ENCODE measurements at places on chromosomes 16 and 17. TPM values are rescaled to one million over a fixed set of nuclear protein-coding genes. Genes with fewer than 3 reads are reported as not detected.

GAS7 gene
- 18.5 TPM for polyA plus RNA-seq

CD300E gene
- polyA plus RNA-seq: not detected

HS3ST4 gene
- polyA plus RNA-seq: not detected

PYDC1 gene
- not detected for polyA plus RNA-seq

LPO gene
- not detected for polyA plus RNA-seq

CACNG1 gene
- not detected for polyA plus RNA-seq

HBQ1 gene
- polyA plus RNA-seq: not detected

XAF1 gene
- polyA plus RNA-seq: 19.8 TPM

HSD17B1 gene
- 1.1 TPM for polyA plus RNA-seq

C17orf107 gene
- polyA plus RNA-seq: 0.28 TPM

EVPL gene
- polyA plus RNA-seq: not detected

GRAP gene
- polyA plus RNA-seq: 34.7 TPM

NAGLU gene
- 16.6 TPM for polyA plus RNA-seq

SPATA22 gene
- polyA plus RNA-seq: not detected

CXCL16 gene
- polyA plus RNA-seq: 0.15 TPM

TMEM238L gene
- polyA plus RNA-seq: not detected

PABPN1L gene
- not detected for polyA plus RNA-seq

DOC2B gene
- polyA plus RNA-seq: not detected

CCL8 gene
- not detected for polyA plus RNA-seq

IRX6 gene
- not detected for polyA plus RNA-seq

CIAO2B gene
- 241 TPM for polyA plus RNA-seq

TMEM107 gene
- polyA plus RNA-seq: 29.5 TPM

ST6GALNAC1 gene
- not detected for polyA plus RNA-seq

CX3CL1 gene
- 0.18 TPM for polyA plus RNA-seq

SPNS2 gene
- polyA plus RNA-seq: 0.53 TPM

HOXB1 gene
- not detected for polyA plus RNA-seq

NKD1 gene
- not detected for polyA plus RNA-seq

CEP295NL gene
- not detected for polyA plus RNA-seq

BORCS6 gene
- polyA plus RNA-seq: 11.0 TPM

NDUFAF8 gene
- polyA plus RNA-seq: 319 TPM

METTL23 gene
- 60.8 TPM for polyA plus RNA-seq

BCAR1 gene
- polyA plus RNA-seq: 4.7 TPM

SLFN14 gene
- 0.05 TPM for polyA plus RNA-seq

APOBR gene
- polyA plus RNA-seq: 0.15 TPM

Data from GM12878 (cell line).